ENCODE measurements at places on chromosomes 6 and 20. TPM values are rescaled to one million over a fixed set of nuclear protein-coding genes. Genes with fewer than 3 reads are reported as not detected.

Gene RIMS1
- not detected for total RNA-seq

Gene PLN
- not detected for total RNA-seq

Gene LY86
- total RNA-seq = not detected

Gene SLC17A2
- total RNA-seq = not detected

Gene SLC22A2
- total RNA-seq = 0.23 TPM

Gene APMAP
- 166 TPM for total RNA-seq

Gene KIFC1
- 44.5 TPM for total RNA-seq

Gene GRM1
- total RNA-seq = 0.07 TPM

Gene ABHD16B
- not detected for total RNA-seq

Gene PPP1R16B
- total RNA-seq = 0.27 TPM

Gene HLA-DQB1
- not detected for total RNA-seq

Gene RAB22A
- 10.1 TPM for total RNA-seq

Gene ANKEF1
- 7.6 TPM for total RNA-seq

Gene SMLR1
- not detected for total RNA-seq

Gene ZNF76
- total RNA-seq = 8.8 TPM

Gene SLC35F1
- not detected for total RNA-seq

Gene FOXS1
- total RNA-seq = 0.46 TPM

Gene FNDC11
- 0.19 TPM for total RNA-seq

Gene BPIFB1
- total RNA-seq = not detected

Gene ADNP
- 43.7 TPM for total RNA-seq

Gene SLC44A4
- total RNA-seq = 0.07 TPM

Gene SCRT2
- not detected for total RNA-seq

Gene GDAP1L1
- not detected for total RNA-seq

Gene ENPP1
- total RNA-seq = 1.7 TPM

Gene IRAK1BP1
- 0.74 TPM for total RNA-seq

Gene BTN1A1
- not detected for total RNA-seq

Gene CYP21A2
- total RNA-seq = not detected

Gene CNBD2
- 5.1 TPM for total RNA-seq

Gene SLC2A10
- not detected for total RNA-seq

Gene KIF13A
- 20.1 TPM for total RNA-seq

Gene STX11
- total RNA-seq = 1.8 TPM

Gene PMEPA1
- 365 TPM for total RNA-seq

Gene PHF3
- total RNA-seq = 11.1 TPM

Data from A549 treated with RU486 at 1 μM for 4 hours (cell line).